ENCODE measurements at places on chromosomes 11 and 22.
A peak's percentile ranks its signal among the peaks of the same experiment; 100 is the strongest.

DNA sequence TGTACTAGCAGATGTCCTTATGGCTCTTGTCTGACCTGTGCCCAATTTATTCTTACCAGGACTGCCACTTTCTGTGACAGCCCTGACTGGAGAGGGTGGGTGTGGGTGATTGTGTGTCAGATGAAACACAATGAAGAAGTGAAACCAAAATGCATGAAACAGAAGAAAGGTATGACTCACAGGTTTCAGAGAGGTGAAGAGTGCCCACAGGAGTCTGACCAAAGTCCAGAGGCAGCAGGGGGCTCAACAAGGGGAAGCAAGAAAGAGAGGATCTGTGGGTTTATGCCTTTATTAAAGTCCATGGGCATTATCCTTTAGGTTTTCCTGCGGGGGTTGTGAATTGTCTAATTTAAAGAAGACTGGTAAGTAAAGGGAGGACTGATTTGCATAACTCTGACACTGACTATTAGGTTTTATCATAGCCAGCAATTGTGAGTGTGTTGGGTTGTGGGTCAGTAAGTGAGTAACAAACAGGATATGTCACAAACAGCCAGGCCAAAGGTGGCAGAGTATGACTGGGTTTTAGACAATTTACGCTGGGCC lies 3.9 kb upstream of the OR4C6 start:
- DNase-seq: no peak

DNA sequence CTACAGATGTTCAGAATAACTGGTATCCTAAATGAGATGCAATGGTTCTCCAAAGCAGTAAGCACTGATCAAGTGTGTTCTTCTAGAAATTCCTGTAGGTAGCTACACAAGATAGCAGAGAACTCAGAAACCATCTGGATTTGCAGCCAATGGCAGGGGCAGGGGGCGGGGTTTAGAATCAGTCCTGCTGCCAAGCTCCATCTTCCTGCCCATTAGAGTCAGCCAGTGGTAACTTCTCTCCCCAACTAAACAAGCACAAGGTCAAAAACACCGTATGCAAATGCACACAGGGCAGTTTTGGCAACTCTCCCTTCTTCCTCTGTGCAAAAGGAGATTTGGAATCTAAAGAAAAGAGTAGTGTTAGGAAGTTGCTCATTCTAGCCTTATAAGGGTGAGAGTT lies 237.5 kb upstream of the CCDC90B start:
- DNase-seq: no peak

DNA sequence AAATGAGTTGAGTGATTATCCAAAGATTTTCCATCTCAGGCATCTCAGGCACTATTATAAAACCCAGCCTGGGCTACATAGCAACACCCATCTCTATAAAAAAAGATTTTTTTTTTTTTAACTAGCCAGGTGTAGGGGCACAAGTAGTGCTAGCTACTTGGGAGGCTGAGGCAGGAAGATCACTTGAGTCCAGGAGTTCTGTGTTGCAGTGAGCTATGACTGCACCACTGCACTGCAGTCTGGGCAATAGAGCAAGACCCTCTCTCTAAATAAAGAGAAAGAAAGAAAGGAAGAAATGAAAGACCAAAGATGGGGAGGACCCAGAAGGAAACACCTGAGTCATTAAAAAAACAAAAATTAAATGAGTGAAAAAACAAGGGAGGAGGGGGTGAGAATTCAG lies 14.1 kb downstream of the RSF1 start:
- DNase-seq: no peak

GRCh38 chr22:27127911-27128310 lies 470.5 kb downstream of the MIAT start:
- no peak for DNase-seq

DNA sequence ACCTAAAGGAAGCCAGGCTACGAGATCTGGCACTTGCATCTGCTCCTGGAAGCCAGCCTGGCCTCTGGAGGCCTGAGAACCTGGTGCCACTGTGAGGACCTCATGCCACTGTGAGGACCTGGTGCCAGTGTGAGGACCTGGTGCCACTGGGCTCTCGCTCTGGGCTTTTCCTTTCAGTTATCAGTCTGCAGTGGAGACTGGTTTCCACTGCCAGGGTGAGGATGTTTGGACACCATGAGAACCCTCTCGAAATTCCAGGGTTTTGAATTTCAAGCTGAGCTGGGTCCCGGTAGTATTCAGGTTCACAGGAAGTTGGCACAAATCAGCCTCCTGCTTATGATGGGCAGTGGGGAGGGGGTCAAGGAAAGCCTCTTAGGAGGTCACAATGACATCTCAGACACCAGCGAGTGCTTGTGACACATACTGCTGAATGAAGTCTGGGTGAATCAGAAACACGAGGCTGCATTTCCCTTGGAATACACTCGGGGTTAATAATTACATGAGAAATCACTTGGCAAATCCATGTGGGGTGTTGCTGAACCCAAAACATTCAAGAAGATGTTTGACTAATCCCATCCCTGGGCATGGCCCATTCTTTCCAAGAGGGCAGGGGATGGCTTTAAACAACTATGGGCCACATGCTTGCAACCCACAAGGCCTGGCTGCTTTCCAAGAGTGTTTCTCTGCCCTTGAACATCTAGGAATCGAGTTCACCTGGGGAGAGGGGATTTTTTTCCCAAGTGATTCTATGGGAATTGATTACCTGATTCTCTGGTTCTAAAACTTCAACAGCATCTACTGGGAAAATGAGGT lies 60.2 kb downstream of the LINC01488 start:
- no peak for DNase-seq

GRCh38 chr11:74612877-74613276 lies 20.5 kb downstream of the POLD3 start:
- no peak for DNase-seq

GRCh38 chr11:121551463-121551862 lies 98.7 kb upstream of the SORL1-AS1 start:
- DNase-seq: no peak

- DNase-seq: no peak
Observed at GRCh38 chr11:131681920-131682319, 311.5 kb downstream of the NTM start.

DNA sequence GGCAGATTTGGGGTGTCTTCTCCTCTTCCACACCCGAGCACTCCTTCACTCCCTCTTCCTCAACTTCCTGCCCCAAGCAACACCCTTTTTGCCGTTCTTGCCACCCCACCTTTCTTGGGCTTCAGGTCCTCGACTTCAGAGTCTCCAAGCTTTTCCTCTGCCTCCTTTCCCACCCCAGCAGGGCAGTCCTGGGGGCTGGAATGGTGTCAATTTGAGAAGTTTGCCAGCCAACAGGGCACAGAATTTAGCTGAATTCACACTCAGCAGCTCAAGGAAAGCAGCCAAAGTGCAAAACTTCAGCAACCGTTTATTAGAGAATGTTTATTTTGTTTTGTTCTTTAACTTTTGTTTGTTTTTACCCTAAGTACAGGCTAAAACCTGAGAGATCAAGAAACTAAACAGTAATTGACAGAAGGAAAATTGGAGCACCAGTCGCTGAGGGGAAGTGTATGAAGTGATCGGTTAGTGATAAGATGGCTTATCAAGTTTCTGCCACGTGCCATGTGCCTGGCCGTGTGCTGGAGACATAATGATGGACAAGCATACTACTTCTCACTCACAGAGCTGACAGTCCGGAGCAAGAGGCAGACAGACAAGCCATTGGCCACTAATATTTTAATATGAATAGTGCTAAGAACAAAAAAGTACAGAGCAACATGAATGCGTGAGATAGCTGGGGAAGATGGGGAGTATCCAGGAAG lies 44.4 kb downstream of the AHNAK start:
- DNase-seq: no peak

GRCh38 chr11:83827940-83828554 lies 541.9 kb upstream of the CCDC90B start:
- no peak for DNase-seq

GRCh38 chr22:31272522-31273446 lies 19.5 kb downstream of the PIK3IP1 start:
- no peak for DNase-seq

DNA sequence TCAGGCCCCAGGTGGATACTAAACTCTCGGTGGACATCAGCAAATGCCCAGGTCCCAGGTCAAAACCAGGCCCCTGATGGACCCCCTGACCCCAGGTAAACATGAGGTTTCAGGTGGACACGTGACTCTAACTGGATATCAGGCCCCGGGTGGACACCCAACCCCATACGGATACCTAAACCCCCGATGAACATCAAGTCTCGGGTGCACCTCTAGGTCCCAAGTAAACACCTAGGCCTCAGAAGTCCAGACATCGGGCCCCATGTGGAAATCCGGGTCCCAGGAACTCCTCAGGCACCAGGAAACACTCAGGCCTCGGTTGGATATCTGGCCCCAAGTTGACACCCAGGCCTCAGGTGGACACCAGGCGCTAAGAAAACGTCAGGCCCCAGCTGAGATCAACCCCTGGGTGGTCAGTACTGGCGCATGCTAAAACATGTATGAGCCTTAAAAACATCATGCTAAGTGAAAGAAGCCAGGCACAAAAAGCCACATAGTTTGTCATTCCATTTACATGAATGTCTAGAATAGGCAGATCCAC lies 54.4 kb upstream of the SEPTIN5 start:
- no peak for DNase-seq

DNA sequence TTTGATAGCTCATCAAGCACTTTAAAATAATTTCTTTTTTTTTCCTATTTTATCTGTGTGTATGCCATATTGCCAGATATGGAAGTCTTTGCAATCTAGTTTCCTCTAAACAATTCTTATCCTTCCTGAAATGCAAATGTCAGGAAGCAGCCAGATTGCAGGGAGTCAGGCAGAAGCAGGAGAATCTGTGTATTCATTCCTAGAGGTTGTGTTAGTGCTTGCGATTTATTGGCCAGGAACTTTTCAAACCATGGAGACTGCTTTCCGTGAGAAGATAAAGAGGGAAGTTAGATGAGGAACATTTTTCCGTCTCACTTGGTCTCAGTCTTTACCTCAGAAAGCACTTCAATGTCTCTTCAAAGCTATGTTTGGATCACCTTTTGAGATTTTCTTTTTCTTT lies 91.9 kb downstream of the GRAMD1B start:
- DNase-seq: no peak

GRCh38 chr11:31160504-31161422 lies 208.8 kb downstream of the DCDC1 start:
- DNase-seq: no peak

GRCh38 chr11:46026606-46027293 lies 94.5 kb downstream of the PHF21A start:
- DNase-seq: no peak

- DNase-seq: peak; percentile 17
Observed at GRCh38 chr11:67053896-67054329, 2.7 kb upstream of the RHOD start.

DNA sequence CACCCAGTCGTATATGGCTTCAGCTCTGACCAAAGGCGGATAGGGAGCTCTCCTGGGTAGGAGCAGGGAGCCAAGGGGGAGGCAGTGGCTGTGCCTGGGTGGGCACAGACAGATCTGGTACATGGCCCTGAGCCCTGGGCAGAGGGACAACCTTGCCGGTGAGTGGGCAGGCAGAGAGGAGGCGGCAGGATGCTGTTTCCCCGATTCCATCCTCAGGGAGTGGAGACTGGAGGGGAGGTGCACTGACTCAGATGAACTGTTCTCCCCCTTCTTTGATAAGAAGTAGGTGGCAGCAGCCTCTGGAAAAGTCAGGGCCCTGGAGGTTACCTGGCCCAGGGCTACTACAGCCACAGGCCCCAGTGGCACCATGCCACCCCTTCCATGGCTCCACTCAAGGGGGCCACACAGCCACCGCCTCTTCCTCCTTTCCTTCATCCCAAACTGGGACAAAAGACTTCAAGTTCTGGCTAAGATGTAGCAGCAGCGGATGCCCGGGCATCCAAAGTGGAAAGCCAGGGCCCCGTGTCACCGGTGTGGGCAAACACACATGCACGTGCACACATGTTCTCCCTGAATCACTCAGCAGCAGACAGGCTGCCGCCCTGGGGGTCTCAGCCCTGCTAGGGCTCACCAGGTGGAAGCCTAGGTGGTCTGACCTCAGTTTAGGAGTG lies 13.4 kb downstream of the CXCR5 start:
- DNase-seq: no peak

DNA sequence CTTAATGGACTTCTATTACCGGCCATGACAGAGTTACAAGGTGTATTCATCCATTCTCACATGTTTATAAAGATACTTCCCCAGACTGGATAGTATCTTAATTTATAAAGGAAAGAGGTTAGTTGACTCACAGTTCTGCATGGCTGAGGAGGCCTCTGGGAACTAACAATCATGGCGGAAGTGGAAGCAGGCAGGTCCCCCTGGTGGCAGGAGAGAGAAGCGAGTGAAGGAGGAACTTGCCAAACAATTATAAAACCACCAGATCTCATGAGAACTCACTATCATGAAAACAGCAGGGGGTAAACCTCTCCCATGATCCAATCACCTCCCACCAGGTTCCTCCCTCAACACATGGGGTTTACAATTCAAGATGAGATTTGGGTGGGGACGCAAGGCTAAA lies 170.0 kb upstream of the PDGFD start:
- no peak for DNase-seq

DNA sequence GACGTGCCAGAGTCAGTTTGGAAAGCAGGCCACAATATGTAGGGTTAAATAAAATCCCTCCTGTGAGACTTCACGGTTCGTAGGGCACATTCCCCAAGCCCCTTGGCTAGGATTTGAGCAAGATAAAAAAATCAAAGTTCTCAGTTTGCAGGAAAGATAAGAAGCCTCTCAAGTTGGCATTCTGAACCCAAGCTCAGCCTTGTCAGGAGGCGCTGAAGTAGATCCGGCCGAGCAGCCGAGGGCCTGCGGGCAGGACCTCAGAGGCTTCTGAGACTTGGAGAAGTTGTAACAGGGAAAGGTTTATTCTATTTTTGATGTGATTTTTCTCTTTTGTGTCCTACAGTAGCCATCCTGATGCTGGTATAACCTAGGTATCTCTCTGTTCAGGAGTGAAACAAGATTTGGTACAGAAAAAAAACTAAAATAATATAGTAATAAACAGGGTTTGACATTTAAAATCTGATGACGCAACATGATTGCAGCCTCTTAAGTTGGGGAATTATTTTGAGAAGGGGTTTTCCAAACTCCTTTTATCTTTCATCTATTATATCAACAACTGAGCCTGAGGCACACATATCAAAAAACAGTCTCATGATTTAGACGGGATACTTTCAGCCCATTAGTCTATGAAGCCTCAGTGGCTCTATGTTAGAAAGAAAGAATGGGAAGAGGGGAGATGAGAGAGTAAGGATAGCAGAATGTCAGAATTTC lies 10.1 kb downstream of the PATE2 start:
- no peak for DNase-seq

GRCh38 chr11:60498853-60499252 lies 6.3 kb downstream of the MS4A12 start:
- no peak for DNase-seq

Measured in stimulated activated CD4-positive, alpha-beta T cell treated with anti-CD3 and anti-CD28 coated beads, Interleukin-1b, Interleukin-23, amount 100 ng/mL, for 1 hour (primary cell).